Suppressor macrophage (primary cell): ENCODE measurements at places on chromosomes 3 and 15.

- DNase-seq = no peak
Observed at GRCh38 chr15:47291767-47292166, 425.5 kb upstream of the SEMA6D start.

GRCh38 chr3:46926871-46927717, 49.5 kb downstream of the CCDC12 start:
- DNase-seq = peak; percentile 97

DNA sequence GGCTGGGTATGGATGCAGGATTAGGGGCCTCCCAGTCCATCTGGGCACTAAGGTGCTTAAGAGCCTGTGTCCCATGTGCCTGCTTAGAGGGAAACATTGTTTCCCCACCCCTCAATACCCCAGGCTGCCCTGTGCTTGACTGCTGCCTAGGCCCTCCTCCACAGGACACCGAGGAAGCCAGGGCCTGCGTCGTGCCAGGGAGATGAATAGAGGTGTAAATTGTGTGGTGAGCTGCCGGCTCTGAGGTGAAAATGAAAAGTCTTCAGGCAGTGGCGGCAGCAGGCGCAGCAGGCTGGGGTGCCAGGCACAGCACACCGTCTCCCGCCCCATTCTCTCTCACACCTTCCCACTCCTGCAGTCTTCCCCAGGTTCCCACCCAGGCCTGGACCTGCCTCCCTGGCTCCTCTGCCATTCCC, 13.9 kb upstream of the GRM2 start:
- no peak for DNase-seq

DNA sequence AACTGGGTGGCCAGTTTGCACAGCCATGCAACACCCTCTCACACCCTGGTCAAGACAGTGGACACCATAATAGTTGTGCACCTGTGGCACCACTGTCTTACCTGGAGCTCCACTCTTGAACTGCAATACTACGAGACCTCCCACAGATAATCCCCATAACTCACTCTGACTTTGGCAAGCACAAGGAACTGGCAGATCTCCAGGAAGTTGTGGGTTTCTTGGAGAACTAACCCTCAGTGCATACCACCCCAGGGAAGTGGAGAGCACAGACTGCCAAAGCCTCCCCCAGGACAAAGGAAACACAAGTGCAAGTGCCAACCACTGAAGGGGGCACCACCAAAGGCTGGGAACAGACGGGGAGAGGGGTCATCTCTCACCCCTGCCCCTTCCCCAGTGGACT, 318.6 kb downstream of the SUCLG2 start:
- DNase-seq = peak; percentile 16

DNA sequence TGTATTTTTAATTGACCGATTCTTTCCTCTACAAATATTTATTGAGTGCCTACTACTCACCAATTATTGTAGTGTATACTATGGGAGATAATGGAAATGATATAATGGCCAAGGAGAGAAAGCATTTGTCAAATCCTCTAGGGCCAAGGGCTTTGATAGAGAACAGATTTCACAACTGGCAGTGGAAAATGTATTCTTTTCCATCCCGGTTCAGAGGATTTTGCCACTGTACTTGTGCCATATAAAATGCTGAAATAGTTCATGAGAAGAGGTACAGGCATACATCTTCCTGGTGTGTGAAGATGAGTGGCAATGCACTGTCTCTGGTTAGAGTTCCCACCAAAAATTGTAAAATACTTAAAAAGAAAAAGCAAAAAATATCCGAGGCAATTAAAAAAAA, 451.6 kb upstream of the TPRG1 start:
- DNase-seq = no peak
